Activated CD4-positive, alpha-beta T cell treated with anti-CD3 and anti-CD28 coated beads, Interleukin-10, Interleukin-2, amounts not matched to agents 100 ng/mL and 50 ng/mL, durations not matched to agents 16 hours and 8 hours (primary cell): ENCODE measurements at places on chromosomes 5 and 9.

- DNase-seq: no peak
Measured at GRCh38 chr5:132669966-132670882, 3.6 kb upstream of the IL4 start.

- DNase-seq: no peak
Measured at GRCh38 chr5:160197341-160198144, 31.8 kb upstream of the FABP6 start.

GRCh38 chr5:129904667-129905472 lies 605 bp downstream of the CHSY3 start:
- DNase-seq: no peak

DNA sequence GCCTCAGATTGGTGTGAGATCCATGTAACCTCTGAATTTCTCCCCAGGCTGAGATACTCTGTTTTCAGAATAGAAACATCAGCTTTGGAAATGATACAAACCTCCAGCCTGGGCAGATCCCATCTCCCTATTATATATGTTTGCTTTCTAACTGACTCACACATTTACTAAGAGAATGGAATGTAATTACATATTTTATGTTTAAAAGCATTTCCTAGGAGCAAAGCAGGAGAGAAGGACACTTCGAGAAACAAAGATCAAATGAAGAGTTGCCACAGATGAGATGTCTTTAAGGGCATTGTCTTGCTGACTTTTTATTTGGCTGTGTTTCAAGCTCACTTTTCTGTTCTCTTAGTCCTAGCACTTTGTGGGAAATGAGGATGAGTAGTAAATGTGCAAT lies 96.3 kb downstream of the CDH18 start:
- no peak for DNase-seq

DNA sequence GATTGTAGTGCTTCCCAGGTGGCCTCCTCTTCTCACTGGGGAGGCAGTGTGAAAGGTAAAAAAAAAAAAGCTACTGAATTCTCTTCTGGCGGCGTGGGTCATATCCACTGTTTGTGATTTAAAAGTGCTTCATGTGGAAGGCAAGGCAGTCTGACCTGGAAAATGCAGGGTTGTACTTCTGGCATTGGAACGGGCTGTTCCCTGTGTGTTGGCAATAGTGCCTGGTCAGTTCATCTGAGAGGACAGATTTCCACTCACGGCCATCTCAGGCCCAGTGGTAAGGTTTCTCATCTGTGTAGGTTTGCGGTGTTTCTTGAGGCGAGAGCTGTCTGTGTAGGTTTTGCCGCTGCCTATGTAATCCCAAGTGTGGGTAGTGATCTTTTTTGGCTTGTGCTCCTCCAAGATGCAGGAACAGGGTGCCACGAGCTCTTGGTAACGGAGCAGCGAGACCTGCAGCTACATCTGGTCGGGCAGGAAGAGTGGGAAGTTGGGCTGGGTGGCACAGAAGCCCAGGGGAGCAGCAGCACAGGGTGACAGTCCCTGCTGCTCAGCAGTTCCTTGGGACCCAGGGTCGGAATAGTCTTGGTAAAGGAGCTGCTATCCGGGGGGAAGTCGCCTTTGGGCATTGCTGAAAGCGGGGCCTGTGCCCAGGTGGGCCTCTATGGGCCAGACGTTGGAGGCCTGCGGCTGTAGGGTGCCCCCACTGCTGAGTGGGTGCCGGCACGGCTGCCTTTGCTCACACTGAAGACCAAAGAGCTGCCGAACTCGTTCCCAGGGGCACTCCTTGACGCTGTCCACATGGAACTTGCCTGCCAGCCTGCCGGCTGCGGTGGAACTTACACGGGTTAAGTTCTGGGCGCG lies 11.2 kb downstream of the RCL1 start:
- DNase-seq: no peak

GRCh38 chr9:120742951-120743416 lies 28.7 kb upstream of the MEGF9 start:
- peak; percentile 59 for DNase-seq

GRCh38 chr9:89047667-89048066 lies 56.4 kb downstream of the S1PR3 start:
- no peak for DNase-seq

DNA sequence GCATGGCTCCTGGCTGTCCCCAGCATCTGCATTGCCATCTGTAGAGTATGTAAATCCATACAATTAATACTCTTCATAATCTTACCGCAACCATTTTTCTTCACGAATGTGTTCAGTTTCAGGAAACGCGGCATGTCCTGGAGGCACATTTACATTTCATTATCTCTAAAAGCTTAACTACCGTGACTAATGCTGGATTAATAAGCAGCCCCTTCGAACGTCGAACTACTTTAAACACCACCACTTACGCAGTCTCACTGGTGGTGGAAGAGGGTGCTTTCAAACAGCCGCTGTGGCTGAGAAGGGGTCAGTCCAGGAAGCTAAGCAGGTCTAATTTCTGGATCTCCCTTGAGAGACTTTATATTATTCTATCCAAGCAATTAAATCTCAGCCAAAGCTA lies 85.6 kb downstream of the C5orf15 start:
- DNase-seq: no peak

GRCh38 chr5:76729373-76730290 lies 13.7 kb downstream of the F2R start:
- DNase-seq: no peak

DNA sequence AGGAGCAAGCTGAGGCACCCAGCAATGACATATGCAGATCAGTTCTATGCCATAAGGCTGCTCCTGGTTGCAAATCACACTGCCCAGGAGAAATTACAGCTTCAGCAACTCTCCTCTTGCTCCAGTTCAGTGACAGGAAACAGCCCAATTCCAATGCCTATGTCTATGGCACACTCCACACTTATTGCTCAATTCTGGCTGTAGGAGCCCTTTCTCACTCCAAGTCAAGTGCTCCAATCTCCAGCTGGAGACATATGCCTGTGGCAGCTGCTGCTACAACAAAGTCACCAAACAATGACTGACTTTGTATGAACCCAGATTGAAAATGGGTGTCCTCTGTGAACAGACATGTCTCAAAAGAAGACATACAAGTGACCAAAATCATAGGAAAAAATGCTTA lies 31.8 kb upstream of the PLCXD3 start:
- DNase-seq: no peak

DNA sequence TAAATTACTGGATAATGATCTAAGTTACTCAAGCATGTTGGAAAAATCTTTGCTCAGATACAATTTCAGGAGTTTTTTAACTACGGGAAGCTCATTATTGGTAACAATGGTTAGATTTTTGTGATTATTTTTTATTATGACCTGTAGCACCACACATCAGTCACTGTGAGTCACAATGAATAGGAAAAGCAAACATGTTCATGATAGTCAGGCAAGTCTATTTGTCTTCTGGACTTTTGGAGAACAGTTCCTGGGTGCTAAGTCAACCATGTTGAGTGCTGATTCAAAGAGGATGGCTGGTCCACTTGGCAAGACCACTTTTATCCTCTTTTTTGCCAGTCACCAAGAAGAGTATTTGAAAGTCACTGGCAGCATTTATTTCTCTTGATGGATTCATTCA lies 403.2 kb downstream of the KIF4B start:
- no peak for DNase-seq

DNA sequence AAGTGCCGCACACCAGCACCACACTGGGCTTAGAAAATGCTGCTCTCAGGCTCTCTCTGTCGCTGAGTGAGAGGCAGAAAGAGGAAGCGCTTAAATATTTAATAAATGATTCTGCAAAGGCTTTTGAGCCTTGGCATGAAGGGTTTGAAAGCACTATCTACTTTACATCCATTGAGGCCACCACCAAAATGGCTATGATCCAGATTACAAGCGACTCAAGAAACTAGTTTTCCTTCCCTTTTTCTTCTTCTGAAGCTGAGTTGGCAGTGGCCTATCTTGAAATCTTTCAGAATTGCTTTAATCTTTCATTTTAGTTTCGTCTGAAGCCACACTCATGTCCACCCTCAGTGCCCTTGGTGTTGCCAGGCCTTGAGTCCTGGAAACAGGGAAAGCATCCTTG lies 59.5 kb downstream of the EBF1 start:
- DNase-seq: no peak

- peak; percentile 62 for DNase-seq
Measured at GRCh38 chr5:88660947-88661805, 221.8 kb downstream of the MEF2C start.

DNA sequence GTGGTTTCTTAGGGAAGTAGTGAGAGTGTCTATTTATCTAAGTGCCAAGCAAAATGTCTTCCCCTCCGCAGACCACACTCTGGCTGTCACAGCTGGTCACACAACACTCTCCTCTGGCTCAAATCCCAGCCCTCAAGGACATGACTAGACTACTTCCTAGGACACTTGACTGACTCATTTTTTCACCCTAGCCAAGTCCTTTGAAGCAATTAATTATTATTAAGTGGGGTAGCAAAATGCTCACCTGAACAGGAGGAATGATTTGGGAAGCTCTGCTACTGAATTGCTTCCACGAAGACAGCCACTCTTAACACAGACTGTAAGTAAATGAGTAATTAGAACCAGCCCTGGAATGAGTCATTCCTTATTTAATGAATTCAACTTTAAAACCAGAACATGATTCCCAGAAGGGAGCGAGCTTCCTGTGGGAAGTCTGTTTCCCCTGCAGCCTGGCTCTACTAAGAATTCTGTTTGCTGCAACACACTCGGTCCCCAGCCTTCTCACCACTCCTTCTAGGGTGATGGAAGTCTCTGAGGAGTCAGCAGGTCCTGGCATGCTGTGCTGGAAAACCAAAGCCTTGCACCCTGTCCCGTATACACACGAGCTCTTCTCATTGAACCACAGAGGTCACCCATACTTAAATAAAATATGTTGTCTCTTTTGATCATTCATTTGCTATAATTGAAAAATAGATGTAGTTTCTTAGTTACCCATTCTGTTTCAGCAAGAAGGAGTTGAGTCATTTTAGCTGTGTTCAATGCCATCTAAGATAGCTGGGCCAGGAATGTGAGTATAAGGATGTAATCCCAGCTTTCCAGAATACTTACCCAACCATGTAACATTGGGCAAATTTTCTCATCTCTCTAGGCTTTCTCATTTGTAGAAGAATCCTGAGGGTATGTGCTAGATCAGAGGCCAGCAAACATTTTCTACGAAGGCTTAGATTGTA lies 218.6 kb upstream of the RASEF start:
- DNase-seq: no peak

GRCh38 chr9:129319076-129319937 lies 141.2 kb upstream of the IER5L start:
- no peak for DNase-seq

DNA sequence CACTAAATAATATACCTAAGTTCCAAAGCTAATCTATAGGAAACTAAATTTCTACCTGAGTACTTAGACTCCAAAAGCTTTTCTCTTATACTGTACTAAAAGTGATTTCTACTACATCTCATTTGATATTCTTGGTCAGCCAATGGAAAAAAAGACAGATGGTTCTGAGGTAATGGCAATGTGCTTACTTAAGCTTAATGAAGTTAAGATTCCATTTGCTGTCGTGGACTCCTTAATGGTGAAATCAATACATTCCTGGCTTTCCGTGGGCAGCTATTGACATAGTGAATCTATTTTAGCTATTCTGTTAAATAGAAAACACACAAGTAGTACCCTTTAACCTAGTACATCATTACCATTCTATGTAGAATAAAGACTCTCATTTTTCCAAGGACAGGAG lies 1825.6 kb upstream of the CDH9 start:
- no peak for DNase-seq

DNA sequence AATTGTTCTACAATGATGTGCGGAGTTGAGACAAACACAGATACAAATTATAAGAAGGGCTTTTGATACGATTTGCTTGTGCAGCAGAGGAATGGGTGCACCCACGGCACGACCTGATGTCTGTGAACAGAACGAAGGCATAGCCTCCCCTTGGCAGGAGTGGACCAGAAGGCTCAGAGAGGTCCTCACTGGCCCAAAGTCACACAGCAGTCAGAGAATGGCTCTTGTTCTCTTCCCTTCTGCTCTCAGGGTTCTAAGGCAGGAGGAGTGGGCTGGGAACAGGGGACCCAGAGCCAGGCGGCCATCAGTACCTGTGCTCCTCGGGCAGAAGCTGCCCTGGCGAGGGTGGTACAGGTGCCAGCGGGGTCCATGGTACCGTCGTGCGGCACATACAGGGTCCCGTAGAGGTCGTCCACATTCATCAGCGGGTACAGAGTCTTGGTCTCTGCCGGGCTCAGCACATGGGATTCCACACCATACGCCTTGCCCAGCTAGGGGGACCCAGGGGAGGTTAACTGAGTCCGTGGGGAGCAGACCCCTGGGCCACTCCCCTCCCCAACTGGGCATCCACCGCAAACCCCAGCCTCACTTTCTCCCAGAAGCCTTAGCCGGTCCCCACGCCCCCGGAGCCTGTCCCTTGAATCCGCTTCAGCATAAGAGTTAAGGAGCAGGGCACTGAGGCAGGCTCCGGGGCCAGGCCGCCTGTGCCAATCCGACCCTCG lies 7.0 kb downstream of the SARDH start:
- DNase-seq: no peak

DNA sequence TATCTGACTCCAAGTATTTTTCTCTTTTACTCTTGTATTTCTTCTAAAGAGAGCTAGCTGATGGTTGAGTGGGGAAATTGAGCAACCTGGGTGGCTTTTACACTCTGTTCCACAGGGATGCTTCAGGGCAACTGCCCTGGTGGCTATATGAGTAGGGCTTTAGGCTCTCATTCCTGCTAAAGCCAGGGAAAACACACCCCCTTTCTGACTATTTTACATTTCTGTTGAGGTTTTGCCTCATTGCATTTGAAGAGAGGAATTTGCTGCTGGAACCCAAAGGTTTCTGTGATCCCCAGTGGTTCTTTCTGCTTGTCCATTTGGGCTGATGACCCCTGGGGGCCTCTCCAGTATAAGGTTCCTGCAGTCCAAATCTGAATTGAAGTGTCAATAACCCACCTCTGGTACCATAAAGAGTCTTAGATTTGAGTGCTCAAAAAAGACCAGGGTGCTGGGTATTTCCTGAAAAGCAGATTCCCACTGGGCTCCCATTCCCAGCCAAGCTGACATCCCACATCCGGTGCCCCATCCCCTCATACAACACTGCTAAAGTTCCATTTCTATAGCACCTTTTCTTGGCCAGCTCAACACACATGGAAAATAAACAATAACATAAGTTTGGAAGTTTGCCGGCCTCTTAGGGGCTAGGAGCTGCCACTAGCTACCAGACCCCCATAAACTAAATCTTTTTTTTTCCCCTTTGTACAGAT lies 59.5 kb downstream of the PAPPA start:
- DNase-seq: no peak
